ENCODE measurements at places on chromosomes 6 and 20. TPM values are rescaled to one million over a fixed set of nuclear protein-coding genes. Genes with fewer than 3 reads are reported as not detected.

- DNase-seq = no peak
These were observed 95.8 kb upstream of the IRAK1BP1 start for GRCh38 chr6:78771586-78771985.

Gene SIRPB1
- 35.8 TPM for total RNA-seq

Gene FUT9
- total RNA-seq = not detected

DNA sequence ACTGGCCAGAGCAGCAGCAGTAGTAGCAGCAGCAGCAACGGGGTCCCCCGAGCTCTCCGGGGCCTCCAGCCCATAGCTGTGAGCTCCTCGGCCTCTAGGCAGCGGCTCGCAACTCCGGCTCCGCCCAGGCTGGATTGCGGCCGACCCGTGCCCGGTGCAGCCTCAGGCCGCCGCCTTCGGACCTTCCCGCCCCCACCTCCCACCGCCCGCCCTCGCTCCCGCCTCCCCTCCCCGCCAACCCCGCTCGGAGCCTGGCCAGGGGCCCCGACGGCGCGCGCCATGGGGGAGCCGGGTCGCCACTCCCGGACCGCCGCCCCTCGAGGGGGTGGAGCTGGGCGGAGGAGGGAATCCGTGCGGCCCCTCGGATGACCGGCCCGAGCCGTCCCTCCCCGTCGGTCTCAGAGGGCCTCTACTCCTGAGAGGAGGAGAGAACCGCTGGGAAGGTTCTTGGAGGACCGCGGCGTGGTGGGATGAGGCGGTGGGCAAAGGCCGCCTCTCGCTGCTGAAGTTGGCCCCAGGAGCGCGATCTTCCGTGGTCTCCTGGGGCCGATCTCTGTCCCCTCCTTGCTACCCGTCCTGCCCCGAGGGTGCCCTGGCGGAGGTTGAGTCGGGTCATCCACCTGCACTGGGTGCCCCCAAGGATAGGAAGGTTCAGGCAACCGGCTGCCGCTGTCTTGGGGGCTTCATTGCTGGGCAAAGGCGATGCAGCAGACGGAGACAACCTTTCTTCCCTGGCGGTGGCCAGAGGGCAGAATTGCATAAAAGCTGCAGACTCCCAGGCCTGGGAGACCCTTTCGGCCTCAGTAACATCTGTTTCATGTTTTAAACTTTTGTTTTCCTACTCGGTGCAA, at the start of gene ADAM33:
Gene ADAM33 (minus strand): TSS at position 80 of the 851 bp plus-strand sequence. CDS start 6 bp downstream, at position 74.
- DNase-seq = no peak

- no peak for DNase-seq
These were observed 64.2 kb upstream of the CCN6 start for GRCh38 chr6:111989743-111990142.

- DNase-seq = no peak
These were observed 68.6 kb downstream of the CDK19 start for GRCh38 chr6:110746680-110747079.

GRCh38 chr6:25913741-25914140, 16.8 kb downstream of the SLC17A2 start:
- no peak for DNase-seq

Gene TBC1D32
- 5.0 TPM for total RNA-seq

GRCh38 chr6:41671376-41671775, 33.1 kb downstream of the MDFI start:
- DNase-seq = peak; percentile 13

- DNase-seq = no peak
These were observed 39.3 kb upstream of the DUSP22 start for GRCh38 chr6:252775-253535.

- no peak for DNase-seq
These were observed 104.4 kb downstream of the C6orf118 start for GRCh38 chr6:165204807-165205545.

Gene PPP1R14C
- total RNA-seq = 15.4 TPM

Gene FAM162B
- total RNA-seq = 14.9 TPM

GRCh38 chr6:44730771-44731391, 343.4 kb downstream of the CDC5L start:
- no peak for DNase-seq

DNA sequence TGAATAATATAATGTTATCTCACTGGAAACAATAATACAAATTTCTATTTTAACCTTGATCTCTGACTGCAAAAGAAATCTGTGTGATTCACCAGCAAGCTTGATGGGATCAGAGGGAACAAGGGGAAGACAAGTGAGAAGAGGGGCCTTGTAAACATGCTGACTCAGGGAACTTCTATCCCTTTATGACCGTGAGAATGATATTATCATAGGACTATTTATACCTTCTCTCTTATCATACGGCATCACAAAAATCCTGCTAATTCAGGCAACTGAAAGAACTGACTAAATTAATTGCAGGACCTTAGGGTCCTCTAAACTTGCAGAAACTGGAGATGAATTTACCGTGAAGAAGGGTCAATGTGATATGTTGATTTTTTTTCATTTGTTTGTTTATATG, 173.3 kb downstream of the PTPRK start:
- DNase-seq = no peak

DNA sequence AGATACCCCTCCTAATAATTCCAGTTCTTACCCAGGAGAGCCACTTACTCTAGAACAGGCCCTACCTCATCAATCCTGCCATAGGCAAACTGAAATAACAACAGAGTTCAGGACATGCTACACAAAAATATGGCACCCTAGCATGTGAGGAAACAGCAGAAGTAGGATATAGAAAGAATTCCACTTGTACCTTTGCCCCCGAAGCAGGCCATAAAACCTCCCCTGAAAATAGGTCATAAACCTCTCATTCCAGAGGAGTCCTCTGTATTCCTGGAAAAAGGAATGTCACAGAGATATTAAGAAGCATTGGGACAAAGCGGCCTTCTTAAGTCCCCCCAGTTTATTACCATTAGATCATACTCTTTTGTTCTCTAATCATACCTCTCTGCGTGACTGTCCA, 504.3 kb upstream of the MARCKS start:
- no peak for DNase-seq

Gene ULBP2
- 2.2 TPM for total RNA-seq

DNA sequence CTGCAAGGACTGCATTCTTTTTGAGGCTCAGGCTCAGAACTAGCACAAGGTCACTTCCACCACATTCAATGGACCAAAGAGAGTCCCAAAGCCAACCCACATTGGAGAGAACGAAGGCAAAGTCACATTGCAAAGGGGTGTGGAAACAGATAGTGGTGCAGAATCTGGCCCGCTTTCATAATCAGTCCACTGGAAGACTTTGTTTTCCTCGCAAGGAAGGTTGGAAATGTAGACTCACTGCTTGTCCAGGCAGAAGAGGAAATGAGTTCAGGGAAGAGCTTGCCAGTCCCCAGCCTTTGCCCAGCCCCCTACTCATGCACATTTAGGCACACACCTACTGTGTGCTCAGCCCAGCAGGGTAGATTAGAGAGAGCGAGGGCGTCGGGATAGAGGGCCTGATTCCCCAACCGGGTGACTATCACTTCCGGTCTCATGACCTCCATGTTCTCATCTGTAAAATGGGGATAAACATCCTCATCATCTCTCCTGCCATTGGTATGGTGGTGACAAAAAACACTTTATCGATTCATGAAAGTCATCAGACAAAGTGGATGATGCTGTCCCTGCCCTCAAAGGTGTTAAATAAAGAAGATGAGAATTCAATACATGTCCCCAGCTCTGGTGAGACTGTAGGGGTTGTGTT, 24.3 kb upstream of the CCN5 start:
- DNase-seq = no peak

DNA sequence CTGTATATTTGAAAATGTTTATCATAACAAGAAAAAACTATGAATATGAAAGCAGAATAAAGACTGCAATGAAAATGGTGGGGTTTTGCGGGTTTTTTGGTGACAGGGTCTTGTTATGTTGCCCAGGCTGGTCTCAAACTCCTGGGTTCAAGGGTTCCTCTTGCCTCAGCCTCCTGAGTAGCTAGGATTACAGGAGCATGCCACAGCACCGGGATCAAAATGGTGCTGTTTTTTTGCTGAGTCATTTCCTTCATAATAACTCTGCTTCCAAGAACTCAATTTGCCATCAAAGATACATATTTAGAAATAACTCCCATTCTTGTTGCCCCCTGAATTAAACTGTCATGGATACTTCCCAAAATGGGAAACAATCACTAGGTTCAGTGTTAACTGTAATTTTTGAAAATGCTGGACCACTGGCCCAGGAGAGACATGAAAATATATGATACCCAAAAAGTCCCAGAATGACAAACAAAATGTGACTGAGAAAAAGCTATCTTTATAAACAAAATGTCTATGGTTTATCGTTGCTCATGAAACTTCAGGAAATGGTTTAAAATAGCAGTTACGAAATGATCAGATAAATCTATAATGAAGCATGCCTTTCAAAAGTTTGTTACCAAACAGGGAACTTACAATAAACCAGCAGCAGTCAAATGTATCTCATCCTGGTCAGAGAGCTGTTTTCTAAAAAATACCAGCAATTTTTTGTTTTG, 32.2 kb downstream of the ILRUN start:
- no peak for DNase-seq

DNA sequence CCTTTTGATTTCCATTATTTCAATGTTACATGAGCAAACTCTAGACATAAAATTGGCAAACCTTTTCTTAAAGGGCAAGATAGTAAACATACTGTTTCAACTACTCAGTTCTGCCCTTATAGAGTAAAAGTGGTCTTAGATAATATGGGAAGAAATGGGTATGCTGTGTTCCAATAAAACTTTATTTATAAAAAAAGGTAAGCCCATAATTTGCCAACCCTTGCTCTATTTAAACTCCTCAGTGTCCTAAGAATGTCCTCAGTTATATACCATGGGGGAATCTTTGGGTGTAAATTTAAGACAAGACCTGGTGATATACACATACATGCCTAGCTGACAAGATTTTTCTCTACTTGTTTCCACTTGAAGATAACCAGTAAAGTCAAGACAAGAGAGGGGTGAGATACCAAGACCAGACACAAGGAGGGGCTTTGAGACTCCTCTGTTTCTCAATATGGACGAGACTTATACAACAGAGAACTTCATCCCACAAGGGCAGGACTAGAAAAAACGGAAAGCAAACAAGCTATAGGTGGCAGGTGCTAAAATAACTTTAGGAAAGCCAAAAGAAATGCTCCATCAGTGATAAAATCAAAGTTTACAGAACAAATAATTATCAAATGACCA, 10.5 kb downstream of the SNX3 start:
- no peak for DNase-seq

- DNase-seq = no peak
These were observed 224.9 kb upstream of the SMLR1 start for GRCh38 chr6:130602151-130602770.

DNA sequence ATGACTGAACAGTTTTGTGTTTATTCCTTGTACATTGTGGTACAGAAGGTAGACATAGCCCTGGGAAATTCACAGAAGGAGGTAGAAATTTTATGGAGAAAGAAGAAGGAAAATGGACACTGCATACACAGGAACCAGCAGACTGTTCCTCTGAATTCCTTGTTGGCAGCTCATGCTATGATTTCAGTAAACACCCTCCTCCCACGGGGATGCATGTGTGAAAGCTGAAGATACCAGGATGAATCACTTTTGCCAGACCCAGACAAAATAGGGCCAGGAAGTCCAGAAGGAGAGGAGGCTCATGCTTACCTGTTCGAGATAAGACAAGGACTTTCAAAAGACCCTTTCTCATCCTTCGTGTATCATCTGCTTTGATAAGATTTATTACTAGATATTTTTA, 110.3 kb upstream of the GGTLC1 start:
- DNase-seq = no peak

GRCh38 chr6:53813096-53813495, 18.3 kb downstream of the LRRC1 start:
- no peak for DNase-seq

Gene ADNP
- 58.3 TPM for total RNA-seq

Gene CD40
- 35.7 TPM for total RNA-seq

DNA sequence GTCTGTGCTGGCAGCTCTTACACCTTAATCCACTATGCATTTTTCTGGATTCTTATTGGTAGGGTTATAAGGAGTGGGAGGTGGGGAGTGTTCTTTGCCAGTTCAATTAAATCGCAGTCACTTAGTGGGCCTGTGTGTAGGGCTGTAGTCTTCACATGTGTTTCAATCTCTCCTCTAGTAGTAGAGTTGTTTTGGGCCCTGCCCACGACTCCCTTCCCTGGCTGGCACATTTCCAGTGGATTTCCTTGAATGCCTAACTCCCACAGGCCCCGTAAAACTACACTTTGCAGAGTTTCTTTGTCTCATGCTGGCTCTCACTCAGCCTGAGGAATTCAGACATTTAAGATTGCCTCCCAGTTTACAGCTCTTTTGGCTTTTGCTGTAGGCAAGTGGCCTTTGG, 414.0 kb upstream of the OPRM1 start:
- DNase-seq = no peak

GRCh38 chr20:45927071-45927878, 7.2 kb upstream of the PCIF1 start:
- DNase-seq = no peak

DNA sequence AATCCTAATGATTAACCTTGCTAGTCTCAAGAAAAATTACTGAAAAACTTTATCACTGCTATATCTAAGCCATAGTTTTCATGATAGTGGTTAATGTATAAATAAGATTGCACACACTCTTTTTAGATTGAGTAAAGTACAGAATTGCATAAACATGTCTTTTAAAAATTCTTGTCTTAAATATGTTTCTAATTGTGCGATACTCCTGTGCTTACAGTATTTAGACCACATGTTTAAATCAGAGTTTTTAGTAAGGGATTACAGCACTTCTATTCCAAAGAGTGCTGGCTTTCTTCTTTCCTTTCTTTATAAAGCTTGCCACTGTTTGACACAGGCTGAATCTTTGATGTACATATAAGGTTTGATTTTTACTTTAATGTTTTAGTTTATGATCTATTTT, 36.8 kb upstream of the RGS17 start:
- no peak for DNase-seq

Gene VGLL2
- total RNA-seq = not detected

- peak; percentile 99 for DNase-seq
These were observed at the start of gene NFYA for GRCh38 chr6:41072836-41073202. Gene NFYA (plus strand): TSS chr6:41072974. CDS start chr6:41079090, 6,116 bp downstream.

Gene TMEM74B
- total RNA-seq = 15.8 TPM

- DNase-seq = no peak
These were observed 489.5 kb downstream of the CBLN4 start for GRCh38 chr20:55515832-55516231.

GRCh38 chr20:36031806-36032205, 63.4 kb downstream of the CNBD2 start:
- no peak for DNase-seq

DNA sequence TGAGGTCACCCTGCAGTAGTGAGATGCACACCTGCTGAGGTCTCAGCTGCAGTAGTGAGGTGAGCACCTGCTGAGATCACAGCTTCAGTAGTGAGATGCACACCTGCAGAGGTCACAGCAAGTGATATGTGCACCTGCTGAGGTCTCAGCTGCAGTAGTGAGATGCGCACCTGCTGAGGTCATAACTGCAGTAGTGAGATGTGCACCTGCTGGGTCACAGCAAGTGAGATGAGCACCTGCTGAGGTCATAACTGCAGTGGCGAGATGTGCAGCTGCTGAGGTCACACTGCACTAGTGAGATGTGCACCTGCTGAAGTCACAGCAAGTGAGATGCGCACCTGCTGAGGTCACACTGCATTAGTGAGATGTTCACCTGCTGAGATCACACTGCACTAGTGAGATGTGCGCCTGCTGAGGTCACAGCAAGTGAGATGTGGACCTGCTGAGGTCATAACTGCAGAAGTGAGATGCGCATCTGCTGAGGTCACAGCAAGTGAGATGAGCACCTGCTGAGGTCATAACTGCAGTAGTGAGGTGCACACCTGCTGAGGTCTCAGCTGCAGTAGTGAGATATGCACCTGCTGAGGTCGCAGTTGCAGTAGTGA, 20.8 kb downstream of the ZDHHC14 start:
- no peak for DNase-seq
